ENCODE measurements at places on chromosomes 2 and 18.

DNA sequence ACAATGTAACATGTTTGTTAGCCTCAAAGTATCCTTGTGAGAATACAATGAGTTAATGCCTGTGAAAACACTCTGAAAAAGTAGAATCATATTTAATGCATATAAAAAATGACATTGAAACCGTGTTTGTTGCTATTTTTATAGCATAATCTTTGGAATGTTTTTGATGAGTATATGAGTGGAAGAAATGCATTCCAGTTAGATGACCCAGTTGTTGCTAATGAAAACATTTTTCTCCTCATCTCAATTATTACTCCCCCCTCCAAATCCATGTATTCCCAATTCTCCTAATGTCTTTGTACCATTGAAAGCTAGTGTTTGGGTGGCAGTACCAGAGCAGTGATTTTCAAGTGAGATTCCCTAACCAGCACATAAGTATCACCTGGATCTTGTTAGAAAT is 67.1 kb upstream of the DSEL start:
- DNase-seq, result no peak

DNA sequence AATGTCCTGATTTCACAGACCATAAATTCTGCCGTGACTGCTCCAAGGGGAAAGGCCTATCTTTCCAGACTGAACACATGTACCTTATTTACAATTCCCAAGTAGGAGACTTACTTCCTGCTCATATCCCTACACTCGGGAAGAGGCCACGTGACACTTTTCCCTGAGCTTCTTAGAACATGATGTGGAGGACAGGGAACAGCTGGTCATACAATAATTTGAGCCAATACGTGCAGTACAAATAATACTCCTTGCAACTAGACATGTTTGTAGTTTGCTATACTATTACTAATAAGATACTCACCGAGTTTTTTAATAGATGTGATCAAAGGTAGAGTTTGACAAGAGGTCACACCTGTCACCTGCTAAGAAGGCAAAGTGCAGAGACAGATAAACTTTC is 256.4 kb downstream of the SP3 start:
- no peak for DNase-seq

GRCh38 chr2:165032559-165032958 is 77.2 kb upstream of the SLC38A11 start:
- DNase-seq, result no peak

DNA sequence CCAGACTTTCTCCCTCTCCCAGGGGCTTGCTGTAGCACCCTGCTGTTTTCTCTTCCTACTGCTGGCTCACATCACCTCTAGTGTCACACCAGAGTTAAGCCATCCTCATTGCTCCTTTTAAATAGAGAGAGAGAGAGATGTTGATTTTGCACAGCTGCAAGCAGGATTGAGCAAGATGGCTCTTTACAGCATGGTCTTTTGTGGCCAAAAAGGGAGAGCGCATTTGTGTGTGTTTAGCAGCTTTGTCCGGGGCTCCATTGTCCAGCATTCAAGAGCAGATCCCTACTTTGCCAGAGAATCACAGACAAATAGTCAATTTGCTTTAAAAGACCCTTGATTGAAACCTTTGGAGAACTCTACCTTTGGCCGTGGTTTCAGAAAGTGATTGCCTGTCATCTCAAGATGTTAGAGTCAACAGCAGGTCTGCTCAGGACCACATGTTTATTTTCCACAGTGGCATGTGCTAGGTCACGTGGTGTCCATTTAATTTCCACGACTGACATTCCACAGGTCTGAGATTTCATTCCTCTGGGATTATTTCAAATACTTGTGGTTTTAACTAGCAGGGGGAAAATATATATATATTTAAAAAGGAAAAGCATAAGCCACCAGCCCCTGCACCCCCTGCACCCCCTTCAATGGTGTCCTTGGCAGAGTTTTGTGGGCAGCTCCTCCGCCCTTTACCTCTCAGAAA is 359.9 kb upstream of the SLC14A2 start:
- no peak for DNase-seq

Data from G401 (cell line).